ENCODE measurements at places on chromosomes 7 and 10. TPM values are rescaled to one million over a fixed set of nuclear protein-coding genes. Genes with fewer than 3 reads are reported as not detected.

The CTAGE4 gene
- 1.1 TPM for total RNA-seq

The FOXI2 gene
- total RNA-seq: not detected

The PRKG1 gene
- total RNA-seq: 22.7 TPM

The ZDHHC4 gene
- total RNA-seq: 75.9 TPM

GRCh38 chr7:27522566-27522965, 140.1 kb downstream of the HIBADH start:
- no peak for DNase-seq
- H3K4me1 ChIP-seq: peaks cover 13% of the 10 kb centered on the region
- no peak overlapping the region for H3K4me3 ChIP-seq
- H3K36me3 ChIP-seq: peaks cover 6% of the 10 kb centered on the region
- no peaks in the 10 kb centered on the region for H3K27me3 ChIP-seq

GRCh38 chr10:22643775-22644174, 70.6 kb downstream of the PIP4K2A start:
- no peak for DNase-seq
- no peaks in the 10 kb centered on the region for H3K27me3 ChIP-seq
- no peak overlapping the region for H3K4me3 ChIP-seq
- H3K27ac ChIP-seq: no peak overlapping the region
- no peaks in the 10 kb centered on the region for H3K36me3 ChIP-seq
- peaks cover 48% of the 10 kb centered on the region for H3K4me1 ChIP-seq

DNA sequence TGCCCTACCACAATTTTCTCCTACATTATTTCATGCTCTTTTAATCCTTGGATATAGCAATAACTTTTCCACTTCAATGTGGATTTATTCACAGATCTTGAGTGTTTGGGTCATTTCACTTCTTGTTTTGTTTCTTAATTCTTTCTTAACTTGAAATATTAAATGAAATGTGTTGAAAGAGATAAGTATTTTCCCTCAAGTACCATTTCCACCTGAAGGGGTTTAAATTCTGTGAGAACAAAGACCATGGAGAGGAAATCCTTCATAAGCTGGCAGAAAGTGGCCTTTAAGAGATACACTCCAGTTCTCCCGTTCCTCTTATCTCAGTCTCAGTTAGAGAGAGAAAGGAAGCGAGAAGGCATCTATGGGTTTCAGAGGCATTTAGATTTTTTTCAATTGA, 14.1 kb upstream of the DLD start:
- no peak for DNase-seq
- no peaks in the 10 kb centered on the region for H3K4me1 ChIP-seq

DNA sequence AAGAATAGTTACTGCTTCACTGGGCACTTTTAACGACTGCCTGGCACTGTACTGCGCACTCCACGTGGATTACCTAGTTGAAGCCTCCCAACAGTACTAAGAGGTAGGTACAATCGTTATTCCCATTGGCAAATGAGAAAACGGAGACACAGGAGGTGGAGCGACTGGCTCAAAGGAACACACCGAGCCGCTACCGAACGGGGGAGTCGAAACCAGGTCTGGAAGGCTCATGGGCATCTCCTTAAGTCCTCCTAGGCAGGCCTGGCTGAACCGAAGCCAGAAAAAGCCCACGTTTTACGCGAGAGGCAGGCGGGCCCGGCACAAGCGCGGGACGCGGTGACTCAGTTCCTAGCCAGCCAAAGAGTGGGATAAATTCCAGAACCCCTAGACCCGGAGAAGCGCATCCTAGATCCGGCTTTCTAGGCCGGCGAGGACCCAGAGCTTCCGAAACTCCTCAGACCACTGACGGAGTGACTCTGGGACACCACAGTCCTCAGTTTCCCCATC, 472 bp downstream of the PDAP1 start:
- peak; percentile 56 for DNase-seq
- H3K4me1 ChIP-seq: peaks cover 15% of the 10 kb centered on the region
- H3K27me3 ChIP-seq: no peaks in the 10 kb centered on the region
- peaks cover 10% of the 10 kb centered on the region for H3K36me3 ChIP-seq
- peak overlapping the region; percentile 98 for H3K4me3 ChIP-seq

- no peaks in the 10 kb centered on the region for H3K36me3 ChIP-seq
- H3K27me3 ChIP-seq: no peaks in the 10 kb centered on the region
- no peaks in the 10 kb centered on the region for H3K4me1 ChIP-seq
- no peak overlapping the region for H3K4me3 ChIP-seq
- H3K27ac ChIP-seq: no peak overlapping the region
- DNase-seq: no peak
These were observed 368.4 kb downstream of the TFEC start for GRCh38 chr7:115662120-115662519.

DNA sequence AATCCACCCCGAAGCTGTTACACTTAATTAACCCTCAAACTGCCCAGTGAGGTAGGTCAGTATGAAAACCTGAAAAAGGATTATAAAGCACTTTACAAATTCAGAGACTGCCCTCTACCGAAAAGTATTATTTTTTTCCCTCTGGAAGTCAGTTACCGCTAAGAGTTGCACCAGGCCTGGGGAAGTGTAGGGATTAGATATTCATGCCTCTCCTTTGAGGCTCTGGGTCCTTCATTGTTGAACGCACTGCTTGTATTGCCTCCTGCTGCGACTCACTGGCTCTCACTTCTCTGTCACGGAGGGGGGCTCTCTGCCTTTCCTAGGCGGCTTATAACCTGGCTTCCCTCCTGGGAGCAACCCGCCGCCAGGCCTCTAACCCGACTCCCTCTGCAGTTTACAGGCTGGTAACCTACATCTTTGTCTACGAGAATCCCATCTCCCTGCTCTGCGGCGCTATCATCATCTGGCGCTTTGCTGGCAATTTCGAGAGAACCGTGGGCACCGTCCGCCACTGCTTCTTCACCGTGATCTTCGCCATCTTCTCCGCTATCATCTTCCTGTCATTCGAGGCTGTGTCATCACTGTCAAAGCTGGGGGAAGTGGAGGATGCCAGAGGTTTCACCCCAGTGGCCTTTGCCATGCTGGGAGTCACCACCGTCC, 2.7 kb downstream of the RHBDD2 start:
- peak overlapping the region; percentile 61 for H3K4me3 ChIP-seq
- no peaks in the 10 kb centered on the region for H3K27me3 ChIP-seq
- peak; percentile 78 for DNase-seq
- no peaks in the 10 kb centered on the region for H3K36me3 ChIP-seq

- H3K4me1 ChIP-seq: no peaks in the 10 kb centered on the region
- no peak overlapping the region for H3K4me3 ChIP-seq
- H3K27ac ChIP-seq: no peak overlapping the region
- no peaks in the 10 kb centered on the region for H3K27me3 ChIP-seq
- no peaks in the 10 kb centered on the region for H3K36me3 ChIP-seq
These were observed 29.6 kb downstream of the SH2D4B start for GRCh38 chr10:80567292-80567691.

DNA sequence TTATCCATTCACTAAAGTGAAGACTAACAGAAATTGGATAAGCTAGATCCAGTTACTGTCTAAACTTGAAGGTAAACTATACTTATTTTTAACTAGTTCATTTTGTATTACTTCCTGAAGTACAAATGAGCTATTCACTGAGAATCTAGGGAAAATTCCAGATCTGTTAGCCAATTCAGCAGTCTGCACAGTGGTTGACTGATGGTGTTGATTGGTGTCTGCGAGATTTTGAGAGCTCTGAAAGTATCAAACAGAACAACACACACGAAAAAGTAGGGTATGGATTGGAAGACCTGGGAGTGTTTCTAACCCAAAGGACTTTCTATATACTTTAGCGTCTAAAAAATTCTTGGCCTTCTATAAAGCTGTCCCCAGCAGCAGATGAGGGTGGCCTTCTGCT, 33.6 kb upstream of the AGR2 start:
- H3K36me3 ChIP-seq: no peaks in the 10 kb centered on the region
- peaks cover 5% of the 10 kb centered on the region for H3K4me1 ChIP-seq
- no peak overlapping the region for H3K4me3 ChIP-seq
- H3K27me3 ChIP-seq: no peaks in the 10 kb centered on the region
- H3K27ac ChIP-seq: no peak overlapping the region
- no peak for DNase-seq

Data from neural progenitor cell (in vitro differentiated cells).